ENCODE measurements at places on chromosomes 2 and 18. TPM values are rescaled to one million over a fixed set of nuclear protein-coding genes. Genes with fewer than 3 reads are reported as not detected.
A peak's percentile ranks its signal among the peaks of the same experiment; 100 is the strongest.

- ATAC-seq: peak; percentile 52
Measured at GRCh38 chr18:32378705-32379104, 92.0 kb downstream of the GAREM1 start.

The C2orf80 gene
- total RNA-seq: not detected

The SPC25 gene
- not detected for total RNA-seq

DNA sequence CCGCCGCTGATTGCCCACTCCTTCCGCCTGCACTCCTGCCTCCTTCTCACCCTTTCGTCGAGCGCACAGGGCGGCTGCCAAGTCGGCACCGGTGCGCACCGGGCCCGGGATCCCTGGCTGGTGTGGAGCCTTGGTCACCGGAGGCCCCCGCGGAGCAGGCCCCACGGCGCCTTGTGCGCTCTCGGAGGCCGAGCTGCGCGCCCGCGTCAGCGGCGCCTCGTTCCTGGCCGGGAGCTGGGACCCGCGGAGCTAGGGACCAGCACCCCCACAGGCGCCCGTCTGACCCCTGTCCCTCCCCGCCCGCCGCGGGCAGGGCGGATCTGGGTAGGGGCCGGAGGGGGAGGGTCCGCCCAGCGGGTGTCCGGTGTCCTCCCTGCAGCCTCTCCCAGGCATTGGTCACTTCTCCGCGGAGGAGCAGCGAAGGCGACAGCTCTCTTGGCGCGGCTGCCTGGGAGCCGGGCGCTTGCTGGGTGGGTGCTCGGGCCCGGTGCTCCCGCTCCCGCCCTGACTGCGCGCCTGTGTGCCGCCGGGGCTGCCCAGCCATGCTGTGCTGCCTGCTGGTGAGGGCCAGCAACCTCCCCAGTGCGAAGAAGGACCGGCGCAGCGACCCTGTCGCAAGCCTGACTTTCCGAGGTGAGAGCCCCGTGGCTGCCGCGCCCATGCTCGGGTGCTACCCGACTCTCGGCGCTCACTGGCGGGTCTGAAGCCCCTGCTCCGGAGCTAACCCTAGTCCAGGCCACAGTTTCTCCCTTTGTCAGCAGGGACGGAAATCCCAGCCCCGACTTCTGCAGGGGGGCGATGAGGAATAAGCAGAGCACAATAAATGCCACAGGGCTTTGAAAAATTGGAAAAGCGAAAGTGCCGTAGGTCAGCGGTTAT, 13.2 kb downstream of the DYSF start:
- peak; percentile 66 for ATAC-seq

DNA sequence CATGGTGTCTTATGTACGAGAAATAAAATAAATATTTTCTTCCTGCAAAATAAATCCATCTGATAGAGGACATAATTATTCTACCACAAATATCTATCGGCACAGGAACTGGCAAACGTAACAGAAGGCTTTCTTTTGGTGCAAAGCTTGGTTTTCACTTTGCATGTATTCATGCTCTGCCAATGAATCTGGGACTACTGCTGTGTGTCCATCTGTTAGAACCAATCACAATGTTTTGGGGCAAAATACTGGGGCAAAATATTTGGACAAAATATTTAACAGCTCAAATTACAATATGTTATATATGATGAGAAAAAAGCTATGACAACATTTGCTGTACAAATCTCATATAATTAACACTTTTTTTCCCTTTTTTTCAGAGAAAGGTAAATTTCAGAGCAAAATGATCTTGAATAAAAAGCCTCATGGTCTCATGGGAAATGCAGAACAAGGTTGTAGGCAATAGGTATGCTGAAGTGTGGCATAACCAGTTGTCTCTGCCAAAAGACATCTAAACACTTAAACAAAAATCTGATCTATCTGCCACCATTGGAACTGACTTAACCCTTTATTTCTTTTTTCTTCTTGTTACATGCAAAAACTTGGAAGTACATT, 923.2 kb downstream of the CPS1 start:
- ATAC-seq: no peak

DNA sequence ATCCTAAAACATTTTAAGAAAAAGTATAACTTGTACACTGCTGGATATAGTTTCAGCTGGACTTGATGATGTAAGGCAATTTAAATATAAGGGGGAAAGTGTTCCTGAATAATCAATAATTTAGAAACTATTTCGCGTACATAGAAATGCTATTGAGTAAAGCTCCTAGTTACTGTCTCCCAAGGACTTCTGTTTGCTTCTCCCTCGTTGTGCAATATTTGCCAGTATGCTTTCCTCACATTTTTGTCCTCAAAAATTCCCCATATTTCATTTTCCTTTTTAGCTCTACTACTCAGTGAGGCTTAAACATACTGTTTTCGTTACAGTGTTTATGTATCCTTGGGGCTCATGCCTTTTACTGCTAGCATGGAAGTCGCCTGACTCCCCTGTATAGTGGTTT, 36.9 kb downstream of the ATP9B start:
- no peak for ATAC-seq

- no peak for ATAC-seq
Measured at GRCh38 chr2:142307086-142307485, 176.3 kb upstream of the LRP1B start.

DNA sequence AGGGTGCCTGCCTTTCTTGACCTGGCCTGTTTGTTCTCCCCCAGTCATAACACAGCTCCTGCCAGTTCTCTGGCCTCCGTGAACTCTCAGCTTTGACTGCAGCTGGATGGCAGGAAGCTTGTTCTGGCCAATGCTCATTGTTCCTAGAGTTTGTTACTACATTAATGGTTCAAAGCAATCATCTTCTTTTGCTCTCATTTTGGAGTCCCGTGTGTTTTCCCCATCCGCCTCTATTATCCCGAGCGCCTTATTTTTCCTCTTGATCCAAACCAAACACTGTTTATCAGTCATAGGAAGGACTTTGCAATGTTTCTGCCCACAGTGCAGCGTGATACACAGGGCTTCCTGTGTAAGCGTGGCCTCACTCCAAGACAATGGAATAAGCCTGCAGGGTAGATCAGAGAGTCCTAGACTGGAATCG, 184.3 kb upstream of the APCDD1 start:
- ATAC-seq: peak; percentile 47

The CAPN14 gene
- 1.7 TPM for total RNA-seq

The OTX1 gene
- total RNA-seq: not detected

DNA sequence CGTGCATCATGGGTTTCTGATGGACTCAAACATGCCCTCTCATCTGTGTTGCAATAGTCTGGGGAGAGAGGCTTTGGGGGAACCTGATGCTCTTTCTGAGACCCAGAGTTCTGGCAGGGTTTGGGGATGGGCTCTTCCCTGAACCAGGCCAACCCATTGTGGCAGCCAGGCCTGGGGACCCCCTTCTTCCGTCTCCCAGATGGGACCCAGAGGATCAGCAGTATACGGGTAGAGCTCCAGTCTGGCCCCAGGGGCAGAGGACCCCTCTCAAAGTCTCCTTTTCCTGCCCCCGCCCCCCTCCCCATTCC, 333.7 kb downstream of the DYSF start:
- ATAC-seq: no peak

The TBR1 gene
- total RNA-seq: not detected

DNA sequence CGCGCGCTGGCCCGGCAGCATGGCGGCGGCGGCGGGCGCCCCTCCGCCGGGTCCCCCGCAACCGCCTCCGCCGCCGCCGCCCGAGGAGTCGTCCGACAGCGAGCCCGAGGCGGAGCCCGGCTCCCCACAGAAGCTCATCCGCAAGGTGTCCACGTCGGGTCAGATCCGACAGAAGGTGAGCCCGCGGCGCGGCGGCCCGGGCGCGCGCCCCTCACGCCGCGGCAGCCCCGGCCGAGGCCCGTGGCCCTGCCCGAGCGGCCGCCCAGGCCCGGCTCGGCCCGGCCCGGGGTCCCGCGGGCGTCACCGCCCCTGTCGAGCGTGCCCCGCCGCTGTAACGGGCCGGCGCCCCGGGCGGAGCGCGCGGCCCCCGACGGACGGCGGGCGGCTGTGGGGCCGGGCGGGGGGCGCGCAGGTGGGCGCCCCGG, 218 bp downstream of the DGKD start:
- peak; percentile 52 for ATAC-seq

Measured in gastroesophageal sphincter (tissue), 4 donors.